AG10803 (cell line): ENCODE measurements at places on chromosomes 11 and 22.
A peak's percentile ranks its signal among the peaks of the same experiment; 100 is the strongest.

DNA sequence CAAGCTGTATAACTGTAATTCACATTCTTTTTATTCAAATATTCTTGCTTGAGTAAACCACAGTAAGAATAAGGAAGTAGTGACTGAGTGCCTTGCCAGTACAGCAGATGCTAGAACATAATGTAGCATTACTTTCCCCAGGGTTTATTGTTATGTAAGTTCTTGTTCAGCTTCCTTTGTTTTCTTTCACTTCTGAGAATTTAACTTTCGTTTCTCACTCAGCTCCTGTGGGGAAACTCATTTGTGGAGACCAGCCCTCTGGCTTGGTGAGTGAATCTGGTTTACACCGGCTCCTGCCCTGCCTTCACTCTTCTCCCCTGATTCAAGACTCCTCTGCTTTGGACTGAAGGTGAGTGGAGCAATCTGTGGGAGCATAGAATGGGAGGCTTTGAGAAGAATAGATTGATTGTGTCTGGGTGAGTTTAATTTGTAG, at the start of gene TRIM22:
TSS of gene TRIM22 (plus strand) at position 240 of the 433 bp plus-strand sequence. CDS start 6,443 bp downstream, outside the sequence.
- peak; percentile 91 for DNase-seq

GRCh38 chr11:114087025-114087424, 27.5 kb downstream of the ZBTB16 start:
- DNase-seq, result no peak

DNA sequence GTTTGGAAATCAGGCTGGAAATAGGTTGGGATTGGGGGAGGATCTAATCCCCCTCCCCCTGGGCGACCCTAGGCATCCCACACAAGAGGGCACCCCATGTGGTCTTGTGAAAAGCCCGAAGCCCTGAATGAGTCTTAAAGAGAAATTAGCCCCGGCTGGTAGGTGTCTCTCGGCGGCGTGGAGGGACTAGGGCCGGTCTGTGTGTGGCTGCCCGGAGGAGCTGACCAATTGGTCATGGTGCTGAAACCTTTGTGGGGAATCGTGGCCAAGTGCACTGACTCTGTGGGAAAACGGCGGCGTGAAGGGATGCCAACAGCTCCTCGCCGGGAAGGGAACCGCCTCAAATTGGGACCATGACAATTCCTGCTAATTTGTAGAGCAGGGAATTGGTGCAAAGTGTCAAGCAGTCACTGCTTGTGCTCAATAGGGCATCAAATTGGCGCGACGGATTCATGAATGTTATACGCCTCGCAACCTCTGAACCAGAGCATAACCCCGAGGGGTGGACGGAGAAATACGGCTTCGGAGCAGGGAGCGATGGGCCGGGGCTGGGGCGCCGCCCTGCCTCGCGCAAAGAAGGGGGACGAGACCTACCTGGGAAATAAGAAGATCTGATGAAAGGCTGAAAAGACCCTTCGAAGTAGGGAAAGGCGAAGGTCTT, 1.5 kb downstream of the DBX1 start:
- peak; percentile 53 for DNase-seq

- no peak for DNase-seq
Measured at GRCh38 chr11:124479561-124479960, 34.1 kb upstream of the OR8B8 start.

DNA sequence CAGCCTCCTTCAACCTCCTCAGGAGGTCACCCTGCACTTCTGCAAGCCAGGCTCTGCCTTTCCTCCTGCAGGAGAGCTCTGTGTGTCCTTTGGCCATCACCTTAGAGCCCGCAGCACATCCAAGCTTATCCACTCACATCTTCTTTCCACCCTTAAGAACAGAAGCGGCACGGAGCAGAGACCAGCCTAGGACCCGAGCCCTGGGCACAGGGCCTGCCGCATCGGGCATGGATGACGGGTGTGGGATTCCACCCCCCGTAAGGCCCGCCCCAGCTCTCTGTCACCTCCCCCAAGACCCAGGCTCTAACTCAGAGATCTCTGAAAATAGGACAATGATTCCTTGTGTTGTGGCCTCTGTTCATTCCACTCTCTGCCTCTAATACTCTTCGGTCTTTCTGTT, 42.1 kb upstream of the PHF21B start:
- no peak for DNase-seq

GRCh38 chr22:35065796-35066218, at the start of gene ISX:
Gene ISX, plus strand, starts transcription at chr22:35066158. Its CDS starts 930 bp downstream, at chr22:35067088.
- no peak for DNase-seq

DNA sequence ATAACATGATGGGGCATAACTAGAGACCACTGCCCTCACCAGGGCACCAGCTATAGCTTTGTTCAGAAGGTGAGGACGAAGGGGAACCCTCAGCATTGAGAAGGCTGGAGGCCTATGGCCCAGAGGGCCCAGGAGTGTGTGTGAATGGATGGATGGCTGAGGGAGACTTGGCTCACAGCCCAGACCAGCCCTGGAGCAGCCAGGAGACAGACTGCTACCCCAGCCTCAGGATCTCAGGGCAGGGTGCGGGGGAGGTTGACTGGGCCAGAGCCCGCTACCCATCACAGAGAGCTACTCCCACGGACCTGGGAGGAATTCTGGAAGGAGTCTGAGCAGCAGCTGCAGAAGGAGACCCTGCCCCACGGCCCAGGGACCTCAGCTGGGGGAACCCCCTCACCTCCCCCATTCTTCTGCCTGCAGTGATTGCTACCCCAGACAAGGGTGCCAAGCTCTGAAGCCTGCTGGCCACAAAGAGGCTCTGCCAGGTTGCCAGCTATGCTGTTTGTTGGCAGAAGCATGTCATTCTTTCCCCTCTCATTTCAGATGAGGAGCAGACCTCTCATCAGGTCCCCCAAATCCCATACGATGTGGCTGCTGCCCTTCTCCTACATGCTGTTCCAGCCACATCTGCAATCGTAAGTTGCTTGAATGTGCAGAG, 5.4 kb upstream of the CSDC2 start:
- DNase-seq, result no peak

DNA sequence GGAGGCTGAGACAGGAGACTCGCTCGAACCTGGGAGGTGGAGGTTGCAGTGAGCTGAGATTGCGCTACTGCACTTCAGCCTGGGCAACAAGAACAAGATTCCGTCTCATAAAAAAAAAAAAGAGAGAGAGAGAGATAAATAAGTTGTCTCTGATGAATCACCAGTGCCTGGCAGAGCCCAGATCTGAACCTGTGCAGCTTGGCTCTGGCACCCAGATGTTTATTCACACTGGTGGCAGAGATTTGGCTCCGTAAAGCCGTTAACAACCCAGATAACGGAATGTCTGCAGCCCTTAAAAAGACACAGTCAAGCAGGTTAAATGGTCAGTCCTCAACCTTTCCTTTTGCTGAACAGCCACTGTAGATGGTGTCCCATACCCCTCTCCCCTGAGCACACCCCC, 33.5 kb upstream of the RTL6 start:
- DNase-seq, result peak; percentile 13

DNA sequence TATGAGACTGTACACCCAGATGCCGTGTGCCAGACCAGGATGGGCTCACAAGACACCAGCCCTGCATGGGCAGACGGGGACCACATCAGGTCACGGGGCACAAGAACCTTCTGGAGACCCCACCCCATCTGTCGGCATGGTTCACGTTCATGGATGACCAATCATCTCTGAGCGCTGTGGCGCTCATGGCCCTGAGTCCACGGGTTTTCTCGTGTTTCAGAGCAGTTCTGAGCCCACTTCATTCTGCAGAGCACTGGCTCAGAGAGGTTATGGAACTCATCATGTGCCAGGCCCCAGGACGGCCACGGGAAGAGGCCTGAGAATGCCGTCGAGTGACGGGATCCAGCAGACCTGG, 63.0 kb upstream of the PPARA start:
- DNase-seq, result no peak

DNA sequence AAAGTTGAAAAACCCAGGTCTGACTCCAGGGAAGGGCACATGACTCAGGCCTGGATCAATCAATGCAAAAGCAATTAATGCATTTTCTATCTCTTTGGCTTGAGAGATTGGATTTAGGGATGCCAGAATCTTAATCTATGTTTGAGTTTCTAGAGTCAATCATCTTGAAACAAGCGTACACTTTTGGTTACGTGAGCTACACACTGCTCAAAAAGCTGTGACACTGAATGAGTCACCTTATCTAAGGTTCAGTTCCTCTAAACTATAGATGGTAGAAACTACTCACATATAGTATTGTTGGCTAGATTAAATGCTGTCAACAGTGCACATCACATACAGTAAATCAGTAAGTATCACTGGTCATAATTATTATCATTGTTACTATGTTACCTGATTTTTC, 24.2 kb downstream of the MRE11 start:
- no peak for DNase-seq

GRCh38 chr11:20080032-20080685, 80.1 kb downstream of the DBX1 start:
- DNase-seq, result no peak

GRCh38 chr22:30004694-30005093, 75.6 kb upstream of the HORMAD2 start:
- DNase-seq, result peak; percentile 23

- DNase-seq, result peak; percentile 32
Measured at GRCh38 chr11:126514061-126514693, 158.7 kb downstream of the ST3GAL4 start.

DNA sequence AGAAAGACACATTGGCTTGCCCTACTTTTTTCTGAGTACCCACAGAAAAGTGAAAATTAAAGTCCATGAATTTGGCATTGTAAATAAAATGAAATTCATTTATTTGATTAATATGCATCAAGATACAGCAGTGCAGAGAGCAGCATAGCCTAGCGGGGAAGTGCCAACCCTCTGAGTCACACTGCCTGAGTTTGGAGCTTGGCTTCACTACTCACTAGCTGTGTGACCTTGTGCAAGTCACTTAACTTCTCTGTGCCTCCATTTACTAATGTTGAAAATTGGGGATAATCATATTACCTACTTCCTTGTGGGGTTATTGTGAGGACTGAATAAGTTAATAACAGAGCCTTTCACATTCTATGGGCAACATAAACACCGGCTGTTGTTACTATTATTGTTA, 111.5 kb upstream of the CSNK2A3 start:
- no peak for DNase-seq

- DNase-seq, result no peak
Measured at GRCh38 chr22:42960531-42961399, 54.2 kb downstream of the PACSIN2 start.

GRCh38 chr22:21103633-21104032, 57.9 kb downstream of the LRRC74B start:
- DNase-seq, result no peak

- no peak for DNase-seq
Measured at GRCh38 chr11:109747839-109748238, 325.8 kb downstream of the C11orf87 start.

DNA sequence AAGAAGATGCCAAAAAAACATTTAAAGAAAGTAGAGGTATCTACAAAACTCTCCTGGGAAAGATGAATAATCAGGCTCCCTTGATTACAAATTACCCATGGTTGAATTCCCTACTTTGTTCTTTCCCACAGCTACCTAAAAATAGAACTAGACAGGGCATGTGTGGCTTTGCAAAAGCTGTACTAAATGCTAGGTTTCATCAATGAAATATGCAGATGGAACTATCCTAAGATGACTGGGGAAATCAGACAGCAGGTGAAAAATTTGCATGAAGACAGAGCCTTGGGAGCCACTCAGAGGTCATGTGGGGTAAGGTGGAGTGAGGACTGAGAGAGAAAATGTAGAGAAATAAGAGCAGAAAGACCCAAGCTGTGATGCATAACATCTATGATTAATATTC, 14.7 kb downstream of the LAYN start:
- peak; percentile 76 for DNase-seq

DNA sequence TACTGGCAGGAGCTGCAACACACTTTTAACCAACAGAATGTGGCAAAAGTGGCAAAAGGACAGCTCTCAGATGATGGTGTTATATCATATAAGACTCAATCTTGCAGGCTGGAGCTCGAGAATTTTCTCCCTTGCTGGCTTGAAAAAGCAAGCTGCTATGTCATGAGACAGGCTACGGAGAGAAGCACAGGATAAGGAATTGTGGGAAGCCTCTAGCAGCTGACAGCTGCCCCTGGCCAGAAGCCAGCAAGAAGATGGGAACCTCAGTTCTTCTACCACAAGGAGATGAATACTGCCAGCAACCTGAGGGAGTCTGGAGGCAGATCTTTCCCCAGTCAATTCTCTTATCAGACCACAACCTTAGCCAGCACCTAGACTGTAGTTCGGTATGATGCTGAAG, 24.6 kb downstream of the FXYD6 start:
- DNase-seq, result no peak

DNA sequence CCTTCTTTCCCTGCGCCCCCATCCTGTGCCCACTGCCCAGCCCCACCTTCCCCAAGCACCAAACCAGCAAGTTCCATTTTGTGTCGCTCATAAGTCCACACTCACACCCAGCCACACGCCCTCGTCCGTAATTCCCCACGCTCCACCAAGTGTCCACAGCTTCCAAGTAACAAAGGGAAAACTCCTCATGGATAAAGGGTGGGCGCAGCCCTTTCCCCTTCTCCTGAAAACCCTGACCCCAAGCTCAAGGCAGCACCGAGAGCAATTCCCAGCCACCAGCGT, 458 bp downstream of the FXYD6 start:
- no peak for DNase-seq

DNA sequence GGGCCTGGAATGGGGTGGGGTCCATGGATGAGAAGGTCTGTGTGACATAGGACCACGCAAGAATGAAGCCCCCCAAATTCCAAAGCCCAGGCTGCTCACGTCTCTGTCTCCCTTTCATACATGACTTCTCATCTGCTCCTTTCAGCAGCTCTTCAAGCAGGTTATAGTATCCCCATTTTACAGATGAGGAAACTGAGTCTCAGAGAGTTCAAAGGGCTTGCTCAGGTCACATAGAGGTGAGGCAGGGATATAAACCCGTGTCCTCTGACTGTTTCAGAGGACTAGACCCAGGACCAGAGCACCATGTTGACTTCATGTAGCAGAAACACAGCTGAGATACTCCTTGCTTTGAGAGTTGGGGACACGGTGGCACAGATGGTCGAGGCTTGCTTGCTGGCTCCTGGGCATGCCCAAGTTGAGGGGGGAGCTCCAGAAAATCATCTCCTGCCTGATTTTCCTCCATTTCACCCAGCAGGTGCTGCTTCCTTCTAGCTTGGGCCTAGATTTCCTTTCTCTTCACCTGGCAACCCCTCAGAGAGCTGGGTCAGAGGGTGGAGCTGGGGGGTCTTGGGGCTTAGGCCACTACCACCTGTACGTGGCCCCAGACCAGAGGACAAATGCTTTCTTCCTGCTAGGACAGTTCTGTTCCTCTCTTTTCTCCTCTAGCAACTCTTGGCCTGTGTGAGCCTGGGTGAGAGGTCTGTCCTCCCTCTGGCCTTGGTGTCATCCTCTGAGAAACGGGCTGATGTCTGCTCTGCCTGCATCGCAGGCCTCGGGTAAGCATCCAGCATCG, 24.1 kb upstream of the THY1 start:
- DNase-seq, result no peak
